Mononuclear cell (primary cell): ENCODE measurements at places on chromosomes 12 and 14. TPM values are rescaled to one million over a fixed set of nuclear protein-coding genes. Genes with fewer than 3 reads are reported as not detected.

ITPR2 gene
- total RNA-seq, result 33.4 TPM

ARHGEF25 gene
- total RNA-seq, result 0.31 TPM

FAM90A1 gene
- total RNA-seq, result not detected

CLEC6A gene
- total RNA-seq, result 1.0 TPM
